GM20000 (cell line): ENCODE measurements at places on chromosomes 5 and 9.

DNA sequence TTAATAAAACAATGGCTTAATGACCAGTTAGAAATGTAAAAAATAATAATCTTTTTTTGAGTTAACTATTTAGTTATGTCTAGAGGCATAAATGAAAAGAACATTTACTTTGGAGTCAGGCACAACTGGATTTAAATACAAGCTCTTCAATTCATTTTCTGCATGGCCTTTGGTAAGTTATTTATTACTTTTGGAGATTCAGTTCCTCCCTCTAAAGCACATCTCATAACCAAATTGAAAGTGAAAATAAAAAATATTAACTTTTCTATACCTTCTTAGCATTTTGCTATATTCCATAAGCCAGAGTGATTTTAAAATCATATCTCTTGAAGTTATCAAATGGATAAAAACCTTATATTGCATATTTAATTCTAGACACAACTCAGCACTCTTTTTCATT lies 434.9 kb upstream of the SMARCA2 start:
- DNase-seq: peak; percentile 41

DNA sequence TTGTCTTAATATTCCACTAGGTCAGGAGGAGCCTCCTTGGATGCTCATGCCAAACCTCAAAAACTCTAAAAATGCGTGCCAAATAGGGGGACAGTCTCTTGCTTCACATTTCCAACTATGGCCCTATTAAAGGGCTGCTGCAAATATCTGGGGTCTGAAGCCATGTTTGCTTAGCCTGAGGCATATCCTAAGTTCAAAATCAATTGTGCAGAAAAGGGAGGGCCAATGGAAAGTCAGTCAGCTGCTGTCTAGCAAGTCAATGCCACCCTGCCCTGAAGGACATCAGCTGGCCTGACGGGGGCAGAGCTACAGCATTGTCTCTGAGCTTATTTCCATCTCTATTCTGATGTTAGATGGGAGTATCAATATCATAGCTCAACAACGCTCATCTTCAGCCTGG lies 93.6 kb downstream of the SH3TC2 start:
- no peak for DNase-seq

GRCh38 chr5:42870882-42871418 lies 59.3 kb upstream of the SELENOP start:
- no peak for DNase-seq

DNA sequence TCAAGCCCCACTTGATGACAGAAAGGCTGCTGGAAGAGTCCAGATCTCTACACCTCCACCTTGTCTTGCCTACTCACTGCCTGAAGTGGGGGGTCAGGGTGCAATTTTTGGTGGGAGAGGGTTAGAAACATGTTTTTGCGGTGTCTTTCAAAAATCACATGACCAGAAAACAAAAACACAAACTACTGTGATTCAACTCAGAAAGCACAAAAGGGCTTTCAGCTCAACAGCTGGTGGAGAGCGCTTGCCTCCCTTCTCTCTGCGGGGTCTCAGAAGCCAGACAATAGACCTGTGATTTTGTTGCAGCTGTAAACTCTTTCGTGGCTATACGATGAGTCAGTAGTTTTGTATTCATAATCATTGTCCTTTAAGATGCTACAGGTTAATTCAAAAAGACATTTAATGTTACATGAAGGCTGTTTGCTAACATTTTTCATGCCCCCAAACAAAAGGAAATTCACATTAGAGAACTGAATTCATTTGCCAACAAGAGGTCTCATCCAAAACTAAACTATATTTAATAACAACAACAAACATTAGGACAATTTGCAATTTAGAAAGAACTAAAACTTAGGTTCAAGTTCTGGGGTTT lies 172.6 kb upstream of the RAI14 start:
- no peak for DNase-seq

GRCh38 chr5:176537554-176538229 lies 490 bp upstream of the RNF44 start:
- DNase-seq: peak; percentile 93

DNA sequence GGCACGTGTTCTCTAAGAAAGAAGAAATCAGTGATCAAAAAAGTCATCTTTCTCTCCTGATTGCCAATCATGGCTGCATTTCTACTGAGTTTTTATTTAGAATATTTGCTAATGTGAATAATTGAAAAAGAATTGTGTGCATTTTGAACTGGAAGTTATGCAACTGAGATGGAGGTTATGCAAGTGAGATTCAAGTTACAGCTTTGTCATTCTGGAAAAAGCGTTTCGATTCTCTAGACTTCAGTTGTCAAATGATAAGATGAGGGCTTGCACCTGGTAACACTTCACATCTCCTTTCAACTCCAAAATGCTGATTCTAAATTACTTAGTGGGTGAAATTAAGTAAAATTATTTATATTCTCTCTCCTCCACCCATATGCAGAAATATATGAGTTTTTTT lies 36.4 kb downstream of the C6 start:
- no peak for DNase-seq

- no peak for DNase-seq
These were observed 34.3 kb upstream of the SPATA31D4 start for GRCh38 chr9:81893929-81894328.

- peak; percentile 24 for DNase-seq
These were observed 30.2 kb upstream of the CCNG1 start for GRCh38 chr5:163407034-163407655.

- peak; percentile 65 for DNase-seq
These were observed 1.0 kb downstream of the PRDM6 start for GRCh38 chr5:123089914-123090660.

GRCh38 chr9:81379655-81380054 lies 309.7 kb downstream of the TLE1 start:
- no peak for DNase-seq

DNA sequence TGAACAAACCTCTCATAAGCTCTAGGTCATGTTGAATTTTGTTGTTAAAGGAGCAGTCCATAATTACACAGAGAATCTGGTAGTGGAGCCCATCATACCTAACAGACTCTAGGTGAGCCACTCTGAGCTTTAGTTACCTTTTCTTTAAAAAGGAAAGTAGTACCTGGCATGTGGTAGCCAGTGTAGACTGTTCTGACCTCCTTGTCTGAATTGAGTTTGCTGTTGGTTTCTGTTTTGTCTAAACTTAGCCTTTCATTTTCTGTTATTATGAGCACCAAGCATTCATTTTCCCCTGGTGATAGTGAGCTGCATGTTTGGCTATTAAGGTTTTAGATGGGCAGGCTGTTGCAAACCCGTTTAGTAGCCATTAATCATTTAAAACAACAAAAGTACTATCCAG lies 112.2 kb downstream of the MAST4 start:
- DNase-seq: no peak

- DNase-seq: no peak
These were observed 22.9 kb upstream of the ABCA1 start for GRCh38 chr9:104950838-104951237.

DNA sequence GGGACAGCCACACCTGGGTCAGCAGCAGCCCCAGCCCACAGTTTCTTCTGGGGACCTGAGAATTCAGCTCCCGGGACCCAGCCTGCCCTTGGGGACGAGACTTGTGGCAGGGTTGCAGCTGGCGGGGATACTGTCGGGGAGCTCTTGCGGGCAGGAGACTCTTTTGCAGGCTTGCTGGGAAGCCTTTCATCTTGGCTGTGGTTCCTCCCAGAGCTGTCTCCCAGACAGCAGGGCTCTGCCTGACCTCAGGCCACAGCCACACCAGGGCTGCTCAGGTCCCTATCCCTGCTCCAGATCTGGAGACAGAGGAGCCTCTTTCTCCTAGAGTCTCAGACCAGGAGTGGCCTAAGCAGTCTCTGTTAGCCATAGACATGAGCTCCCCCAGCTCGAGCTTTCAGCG lies 4.7 kb upstream of the MYMK start:
- DNase-seq: no peak

DNA sequence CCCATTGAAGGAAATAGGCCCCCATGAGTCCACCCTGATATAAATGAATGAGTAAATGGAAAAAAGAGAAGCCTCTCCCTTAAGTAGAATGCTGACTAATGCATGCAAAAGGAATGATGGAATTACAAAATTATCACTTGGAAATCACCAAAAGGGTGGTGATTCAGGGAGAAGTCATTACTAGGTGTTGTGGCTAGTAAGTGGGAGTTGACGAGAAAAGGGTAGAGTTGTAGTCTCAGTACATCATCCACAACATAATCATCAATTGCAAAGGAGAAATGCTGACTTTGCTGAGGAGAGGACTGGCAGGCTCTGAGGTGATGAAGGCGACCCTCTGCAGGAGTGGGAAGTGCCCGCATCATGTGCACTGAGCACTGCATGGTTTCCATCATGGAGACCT lies 201.5 kb upstream of the S1PR3 start:
- no peak for DNase-seq

DNA sequence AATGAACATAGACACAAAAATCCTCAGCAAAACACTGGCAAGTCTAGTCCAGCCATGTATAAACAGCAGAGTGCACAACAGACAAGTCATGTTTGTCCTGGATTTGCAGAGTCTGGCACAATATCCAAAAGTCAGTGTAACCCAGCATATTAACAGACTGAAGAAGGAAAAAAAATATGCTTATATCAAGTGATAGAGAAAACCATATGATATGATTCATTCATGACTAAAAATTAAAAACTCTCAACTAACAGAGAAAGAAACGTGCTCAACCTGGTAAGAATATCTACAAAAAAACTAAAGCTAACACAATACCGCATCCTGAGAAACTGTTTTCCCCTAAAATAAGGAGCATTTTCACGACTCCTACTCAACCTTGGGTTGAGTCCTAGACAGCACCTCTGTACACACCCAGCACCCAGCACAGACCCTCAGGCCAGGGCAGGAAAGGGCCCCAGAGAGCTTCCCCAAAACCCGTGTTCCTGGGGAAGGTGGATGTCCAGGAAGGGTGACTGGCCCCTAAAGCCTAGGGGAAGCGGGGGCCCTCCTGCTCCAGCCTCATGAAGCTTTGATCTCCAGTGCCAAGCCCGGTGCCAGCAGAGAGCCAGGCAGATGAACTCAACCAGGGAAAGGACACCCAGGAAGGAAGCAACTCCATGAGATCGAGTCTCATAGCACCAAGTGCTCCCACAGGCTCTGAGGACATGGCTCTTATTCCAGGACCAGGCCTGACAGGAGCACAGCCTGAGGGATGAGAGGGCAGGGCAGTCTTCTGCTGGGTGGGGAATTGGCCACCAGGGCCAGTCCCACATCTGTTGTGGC lies 38.9 kb downstream of the ADAMTS2 start:
- DNase-seq: no peak

DNA sequence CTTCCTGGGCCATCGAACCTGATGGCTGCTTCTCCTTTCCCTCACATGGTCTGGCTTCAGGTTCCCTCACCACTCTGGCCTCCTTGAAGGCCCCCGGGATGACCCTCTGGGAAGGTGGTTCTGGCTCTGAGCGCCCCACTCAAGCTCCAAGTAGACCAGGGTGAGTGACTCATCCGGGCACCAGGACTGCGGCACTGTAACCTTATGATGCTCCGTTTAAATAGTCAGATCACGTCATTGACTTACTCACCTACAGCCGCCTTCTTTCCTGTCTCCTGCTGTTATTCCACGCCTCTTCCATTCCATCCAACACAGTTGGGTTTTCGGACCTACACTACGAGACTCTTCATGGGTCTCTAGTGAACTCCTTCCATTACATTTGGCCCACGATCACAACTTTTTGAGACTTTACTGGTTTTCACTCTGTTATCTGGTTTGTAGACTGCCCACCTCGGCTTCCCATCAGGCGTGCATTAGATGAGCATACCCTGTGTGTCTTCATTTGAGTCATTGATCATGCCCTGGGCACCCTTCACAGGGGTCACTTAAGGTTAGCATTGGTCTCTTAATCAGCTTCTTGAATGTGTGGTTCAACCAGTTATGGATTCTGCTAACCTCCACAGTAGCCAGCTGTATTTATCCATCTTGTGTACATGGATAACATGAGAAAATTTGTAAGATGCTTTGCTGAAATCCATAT lies 138.8 kb upstream of the LMX1B start:
- no peak for DNase-seq

- DNase-seq: no peak
These were observed 49.7 kb upstream of the NCS1 start for GRCh38 chr9:130122456-130122855.

- DNase-seq: no peak
These were observed 46.4 kb upstream of the CEP78 start for GRCh38 chr9:78189461-78189860.

- DNase-seq: no peak
These were observed 27.0 kb downstream of the SUB1 start for GRCh38 chr5:32612134-32612888.

DNA sequence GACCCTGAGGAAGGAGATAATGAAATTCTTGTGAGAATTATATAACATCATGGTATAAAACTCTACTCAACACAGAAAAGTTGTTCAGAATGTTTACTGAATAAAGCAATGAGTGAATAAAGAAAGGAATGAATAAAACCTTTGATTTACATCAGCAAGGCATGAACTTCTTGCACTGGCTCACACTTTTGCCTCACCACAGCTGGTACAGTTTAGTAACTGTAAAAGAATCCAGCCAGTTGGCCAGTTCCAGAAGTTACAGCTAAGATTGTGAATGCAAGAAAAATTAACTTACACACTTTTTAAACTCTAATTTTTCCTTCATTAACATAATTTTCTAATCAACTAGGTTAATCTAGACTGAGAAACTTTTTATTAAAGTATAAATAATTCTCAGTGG lies 490.9 kb downstream of the NFIB start:
- DNase-seq: no peak

- DNase-seq: no peak
These were observed 31.4 kb downstream of the ACTBL2 start for GRCh38 chr5:57450991-57451876.

DNA sequence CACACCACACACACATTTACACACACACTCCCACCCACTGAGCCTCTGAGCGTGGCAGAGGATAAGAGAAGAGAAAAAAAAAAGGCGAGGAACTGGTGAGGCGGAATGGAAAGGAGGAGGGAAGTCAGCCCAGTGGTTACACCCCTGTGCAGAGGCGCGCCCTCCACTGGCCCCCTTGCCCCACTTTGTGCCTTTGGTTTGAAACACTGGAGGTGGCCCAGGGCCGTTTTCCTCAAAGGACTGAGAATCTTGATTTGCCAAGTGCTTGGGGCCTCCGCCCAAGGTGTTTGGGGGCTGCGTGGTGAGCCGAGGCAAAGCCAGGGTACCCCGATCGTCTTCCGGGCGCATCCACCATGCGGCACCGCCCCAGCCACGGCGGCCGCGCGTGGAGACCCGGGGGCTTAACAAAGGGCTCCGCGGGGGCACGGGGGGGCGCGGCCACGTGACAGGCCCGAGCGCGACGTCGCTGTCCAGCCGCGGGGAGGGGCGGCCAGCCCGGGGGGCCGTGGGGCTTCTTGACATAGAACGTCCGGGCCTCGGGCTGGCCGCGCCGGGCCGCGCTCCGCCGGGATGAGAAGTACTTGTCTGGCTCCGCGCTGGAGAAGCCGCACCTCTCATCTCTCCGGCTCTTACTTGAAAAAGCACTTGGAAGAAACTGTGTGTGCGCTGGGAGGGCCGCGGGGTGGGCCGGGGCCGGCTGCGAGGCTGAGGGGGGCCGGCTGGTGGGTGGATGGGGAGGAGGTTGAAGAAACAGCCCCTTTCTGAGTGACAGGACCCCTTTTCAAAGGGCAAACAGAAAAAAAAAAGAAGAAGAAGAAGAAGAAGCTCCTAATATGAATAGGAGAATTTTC lies 21.0 kb downstream of the NR2F1 start:
- no peak for DNase-seq

- DNase-seq: no peak
These were observed 367.7 kb downstream of the GADD45G start for GRCh38 chr9:89972535-89972934.

GRCh38 chr9:9560382-9561035 lies 1052.3 kb downstream of the PTPRD start:
- DNase-seq: no peak

- no peak for DNase-seq
These were observed 469.0 kb upstream of the PTGER4 start for GRCh38 chr5:40210694-40211093.

- DNase-seq: no peak
These were observed 5.1 kb downstream of the SNX30 start for GRCh38 chr9:112755675-112756074.
